ENCODE measurements at places on chromosomes 4 and X.

- no peak overlapping the region for H3K27ac ChIP-seq
- DNase-seq: no peak
- no peaks in the 10 kb centered on the region for H3K36me3 ChIP-seq
- H3K4me3 ChIP-seq: no peak overlapping the region
Measured at GRCh38 chr4:100268789-100269188, 78.5 kb upstream of the DDIT4L start.

DNA sequence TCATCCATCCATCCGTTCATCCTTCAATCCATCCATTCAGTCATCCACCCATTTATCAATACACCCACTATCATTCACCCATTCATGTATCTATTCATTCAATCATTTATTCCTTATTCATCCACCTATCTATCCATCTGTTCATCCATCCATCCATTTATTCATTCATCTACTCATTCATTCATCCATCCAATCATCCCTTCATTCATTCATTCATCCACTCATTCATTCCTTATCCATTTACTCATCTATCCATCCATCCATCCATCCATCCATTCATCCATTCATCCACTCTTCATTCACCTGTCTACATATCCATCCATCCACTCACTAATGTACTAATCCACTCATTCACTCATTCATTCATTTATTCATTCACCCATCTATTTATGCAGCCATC is 9.5 kb downstream of the P2RY8 start:
- DNase-seq: no peak
- no peak overlapping the region for H3K4me3 ChIP-seq
- H3K27me3 ChIP-seq: no peaks in the 10 kb centered on the region
- H3K36me3 ChIP-seq: no peaks in the 10 kb centered on the region
- H3K27ac ChIP-seq: no peak overlapping the region

- no peak overlapping the region for H3K27ac ChIP-seq
- no peaks in the 10 kb centered on the region for H3K4me1 ChIP-seq
- H3K27me3 ChIP-seq: no peaks in the 10 kb centered on the region
- no peak for DNase-seq
- H3K36me3 ChIP-seq: no peaks in the 10 kb centered on the region
Measured at GRCh38 chr4:112156112-112156511, 10.9 kb downstream of the FAM241A start.

DNA sequence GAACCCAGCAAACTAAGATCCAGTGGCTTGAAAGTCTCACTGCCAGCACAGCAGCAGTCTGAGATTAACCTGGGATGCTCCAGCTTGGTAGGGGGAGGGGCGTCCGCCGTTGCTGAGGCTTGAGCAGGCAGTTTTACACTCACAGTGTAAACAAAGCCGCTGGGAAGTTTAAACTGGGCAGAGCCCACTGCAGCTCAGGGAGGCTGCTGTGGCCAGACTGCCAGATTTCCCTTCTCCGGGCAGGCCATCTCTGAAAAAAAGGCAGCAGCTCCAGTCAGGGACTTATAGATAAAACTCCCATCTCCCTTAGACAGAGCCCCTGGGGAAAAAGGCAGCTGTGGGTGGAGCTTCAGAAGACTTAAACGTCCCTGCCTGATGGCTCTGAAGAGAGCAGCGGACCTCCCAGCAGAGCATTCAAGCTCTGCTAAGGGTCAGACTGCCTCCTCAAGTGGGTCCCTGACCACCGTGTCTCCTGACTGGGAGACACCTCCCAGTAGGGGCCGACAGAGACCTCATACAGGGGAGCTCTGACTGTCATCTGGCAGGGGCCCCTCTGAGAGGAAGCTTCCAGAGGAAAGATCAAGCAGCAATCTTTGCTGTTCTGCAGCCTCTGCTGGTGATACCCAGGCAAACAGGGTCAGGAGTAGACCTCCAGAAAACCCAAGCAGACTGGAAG is 45.1 kb upstream of the CDX4 start:
- H3K4me1 ChIP-seq: no peaks in the 10 kb centered on the region
- no peak for DNase-seq
- no peaks in the 10 kb centered on the region for H3K36me3 ChIP-seq
- H3K4me3 ChIP-seq: no peak overlapping the region

DNA sequence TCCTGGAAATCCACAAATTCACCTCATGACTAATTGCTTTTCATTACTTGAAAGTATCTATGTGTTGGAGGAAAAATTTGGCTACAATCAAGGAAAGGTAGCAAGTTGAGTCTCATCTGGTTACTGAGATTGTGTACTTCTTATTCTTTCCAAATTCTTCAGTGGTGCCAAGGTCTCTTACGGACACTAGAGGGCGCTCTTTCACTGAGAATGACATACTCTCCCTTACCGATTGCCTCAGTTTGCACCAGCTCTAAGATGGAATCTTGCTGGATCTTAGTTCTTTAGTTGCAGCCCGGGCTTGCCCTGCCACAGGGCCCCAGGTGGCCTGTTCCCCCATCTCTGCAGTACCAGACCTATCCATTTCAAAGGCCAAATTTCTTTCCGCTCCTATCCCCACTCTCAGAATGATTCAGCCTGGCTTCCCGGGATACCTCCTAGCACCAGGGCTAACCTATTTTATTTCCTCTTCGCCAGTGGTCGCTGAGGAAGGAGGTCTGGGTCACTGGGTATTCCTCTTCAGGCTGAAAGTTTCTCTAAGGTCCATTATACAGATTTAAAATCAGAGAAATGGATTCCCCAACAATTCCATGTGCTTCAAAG is 24.6 kb upstream of the GPR50 start:
- no peaks in the 10 kb centered on the region for H3K27me3 ChIP-seq
- H3K36me3 ChIP-seq: no peaks in the 10 kb centered on the region
- no peak overlapping the region for H3K27ac ChIP-seq

DNA sequence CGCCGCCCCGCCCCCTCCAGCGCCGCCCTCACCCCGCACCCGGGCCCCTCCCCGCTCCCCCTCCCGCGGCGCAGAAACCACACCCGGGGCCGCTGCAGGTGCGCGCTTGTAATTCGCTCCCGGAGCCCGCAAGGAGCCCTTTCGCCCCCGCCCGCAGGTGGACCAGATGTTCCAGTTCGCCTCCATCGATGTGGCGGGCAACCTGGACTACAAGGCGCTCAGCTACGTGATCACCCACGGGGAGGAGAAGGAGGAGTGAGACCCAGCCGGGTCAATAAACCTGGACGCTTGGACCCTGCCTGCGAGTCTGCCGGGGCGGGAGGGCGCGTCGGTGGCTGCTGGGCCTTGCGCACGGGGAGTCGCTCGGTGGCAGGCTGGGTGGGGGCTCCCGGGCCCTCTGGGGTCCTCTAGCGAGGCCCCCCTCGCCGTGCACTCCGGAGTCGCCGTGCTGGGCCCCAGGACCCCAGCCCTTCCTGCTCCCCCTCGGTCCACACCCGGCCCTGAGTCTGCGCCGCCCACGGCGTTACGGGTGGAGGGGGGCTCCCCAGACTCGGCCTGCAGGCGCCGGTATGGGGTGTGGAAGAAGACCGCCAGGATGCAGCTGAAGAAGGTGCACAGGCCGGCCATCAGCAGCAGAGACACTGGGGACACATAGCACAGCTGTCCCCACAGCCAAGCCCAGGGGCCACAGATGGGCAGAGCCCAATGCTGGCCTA is 7.1 kb downstream of the SLC49A3 start:
- no peaks in the 10 kb centered on the region for H3K36me3 ChIP-seq
- DNase-seq: peak; percentile 5
- H3K4me1 ChIP-seq: peaks cover 38% of the 10 kb centered on the region

DNA sequence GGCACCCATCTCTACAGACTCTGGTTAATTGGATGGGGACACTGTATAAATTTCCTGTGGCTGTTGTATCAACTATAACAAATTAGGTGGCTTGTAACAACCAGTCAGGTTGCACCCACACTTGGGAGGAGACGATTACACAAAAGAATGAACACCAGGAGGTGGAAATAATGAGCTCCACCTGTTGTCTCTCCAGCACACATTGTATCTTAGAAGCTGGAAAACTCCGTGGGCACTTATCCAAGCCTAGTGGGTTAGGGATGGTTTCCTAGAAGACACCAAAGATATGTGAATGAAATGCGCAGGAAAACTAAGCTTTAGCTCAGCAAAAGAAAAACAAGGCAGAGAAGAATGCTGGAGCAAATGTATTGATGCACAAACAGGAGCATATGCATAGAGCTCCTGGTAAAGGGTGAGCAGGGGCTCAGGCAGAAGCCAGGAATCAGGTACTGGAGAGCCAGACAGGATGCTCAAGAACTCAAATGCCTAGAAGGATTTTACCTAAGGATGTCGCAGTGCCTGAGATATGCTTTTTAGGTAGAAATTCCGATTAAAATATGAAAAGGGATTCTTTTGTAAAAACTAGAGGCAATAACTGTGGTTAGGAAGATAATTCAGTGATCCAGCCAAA is 111.7 kb downstream of the GALNTL6 start:
- H3K4me1 ChIP-seq: no peaks in the 10 kb centered on the region
- peaks cover 4% of the 10 kb centered on the region for H3K36me3 ChIP-seq
- no peak for DNase-seq
- H3K27ac ChIP-seq: no peak overlapping the region

GRCh38 chrX:104697294-104697693 is 131.3 kb downstream of the IL1RAPL2 start:
- H3K4me1 ChIP-seq: no peaks in the 10 kb centered on the region
- peaks cover 3% of the 10 kb centered on the region for H3K27me3 ChIP-seq
- H3K36me3 ChIP-seq: no peaks in the 10 kb centered on the region

GRCh38 chr4:172660251-172660650 is 508.4 kb upstream of the GALNT7 start:
- no peaks in the 10 kb centered on the region for H3K4me1 ChIP-seq
- DNase-seq: no peak
- no peaks in the 10 kb centered on the region for H3K36me3 ChIP-seq
- H3K27ac ChIP-seq: no peak overlapping the region
- H3K4me3 ChIP-seq: no peak overlapping the region

DNA sequence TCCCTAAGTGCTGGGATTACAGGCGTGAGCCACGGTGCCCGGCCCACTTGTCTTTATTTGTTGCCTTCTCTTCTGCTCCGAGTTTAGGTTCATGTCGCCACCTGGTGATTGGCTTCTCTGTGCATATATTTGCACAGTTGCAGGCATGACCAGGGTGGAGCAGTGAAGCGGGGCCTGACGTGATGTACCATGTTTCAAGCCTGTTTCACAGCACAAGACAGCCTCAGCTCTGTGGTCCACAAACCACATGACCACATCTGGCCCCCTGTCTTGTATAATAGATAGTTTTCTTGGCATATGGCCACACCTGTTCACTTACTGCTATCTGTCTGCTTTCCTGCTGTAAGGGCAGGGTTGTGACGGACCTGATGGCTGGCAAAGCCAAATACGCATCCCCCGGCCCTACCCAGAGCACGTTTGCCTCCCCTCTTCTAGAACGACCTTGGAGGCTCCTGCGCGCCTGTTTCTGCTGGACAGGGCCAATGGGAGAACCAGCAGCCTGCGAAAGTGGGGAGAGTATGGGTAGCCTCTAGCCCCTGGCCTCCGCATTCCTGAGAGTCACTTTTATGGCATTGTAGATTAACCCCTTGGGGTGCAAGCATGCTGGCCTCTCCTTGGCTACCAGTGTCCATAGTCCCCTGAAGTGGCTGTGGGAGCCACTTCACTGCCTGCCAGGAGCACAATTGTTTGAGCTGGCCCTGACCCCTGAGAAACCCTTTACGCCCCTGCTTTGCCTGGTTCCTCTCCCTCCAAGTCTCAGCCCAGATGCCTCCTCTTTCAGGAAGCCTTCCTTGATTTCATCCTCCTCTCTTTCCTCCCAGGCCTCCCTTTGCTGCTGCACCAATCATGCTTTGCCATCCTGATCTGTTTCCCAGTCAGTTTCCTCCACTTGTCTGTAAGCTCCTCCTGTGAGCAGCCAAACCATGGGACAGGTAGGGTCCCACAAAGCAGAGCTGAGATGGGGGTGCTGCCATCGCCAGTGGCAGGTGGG is 6.0 kb upstream of the SH3TC1 start:
- no peak overlapping the region for H3K4me3 ChIP-seq
- peaks cover 2% of the 10 kb centered on the region for H3K36me3 ChIP-seq
- H3K27ac ChIP-seq: no peak overlapping the region

All from spinal cord (tissue), 10 donors.